HFFc6 (cell line): ENCODE measurements at places on chromosomes 2 and 18. TPM values are rescaled to one million over a fixed set of nuclear protein-coding genes. Genes with fewer than 3 reads are reported as not detected.

DNA sequence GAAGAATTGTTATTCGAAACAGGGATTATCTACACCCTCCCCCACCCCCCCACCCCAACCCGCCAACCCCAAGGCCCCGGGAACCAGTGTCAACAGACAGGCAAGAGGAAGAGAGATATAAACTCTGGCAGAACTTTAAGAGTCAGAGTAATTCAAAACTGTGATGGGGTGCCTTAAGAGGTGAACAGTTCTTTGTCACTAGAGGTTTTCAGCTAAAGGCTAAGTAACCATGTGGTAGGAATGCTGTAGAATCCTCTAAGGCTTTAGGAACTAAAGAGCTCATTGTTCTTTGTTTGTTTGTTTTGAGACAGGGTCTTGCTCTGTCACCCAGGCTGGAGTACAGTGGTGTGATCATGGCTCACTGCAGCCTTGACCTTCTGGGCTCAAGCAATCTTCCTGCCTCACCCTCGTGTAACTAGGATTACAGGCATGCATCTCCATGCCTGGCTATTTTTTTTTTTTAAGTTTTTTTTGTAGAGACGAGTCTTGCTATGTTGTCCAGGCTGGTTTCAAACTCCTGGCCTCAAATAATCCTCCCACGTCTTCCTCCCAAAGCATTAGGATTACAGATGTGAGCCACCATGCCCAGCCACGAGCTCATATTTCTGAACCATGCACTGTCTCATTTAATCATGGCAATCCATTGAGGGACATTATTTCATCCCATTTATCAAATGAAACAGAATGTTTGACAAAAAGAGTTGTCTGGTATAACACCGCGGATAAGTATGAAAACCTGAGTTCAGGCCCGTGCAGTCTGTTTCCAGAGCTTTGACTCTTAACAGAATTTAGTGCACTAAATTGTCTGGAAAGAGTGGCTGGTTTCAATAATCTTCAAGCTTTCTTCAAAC is 20.8 kb upstream of the TMEM17 start:
- peaks cover 21% of the 10 kb centered on the region for H3K4me1 ChIP-seq
- no peak for DNase-seq
- no peak overlapping the region for H3K27ac ChIP-seq
- no peaks in the 10 kb centered on the region for H3K36me3 ChIP-seq
- no peak overlapping the region for H3K4me3 ChIP-seq

- no peak overlapping the region for H3K4me3 ChIP-seq
- H3K27me3 ChIP-seq: peaks cover 7% of the 10 kb centered on the region
- peaks cover 5% of the 10 kb centered on the region for H3K36me3 ChIP-seq
- H3K27ac ChIP-seq: no peak overlapping the region
Measured at GRCh38 chr2:235421618-235422017, 72.2 kb upstream of the AGAP1 start.

MYOM1 gene
- total RNA-seq: 0.03 and 0.05 TPM in 2 replicates

GRCh38 chr2:20766798-20767644 is 55.9 kb downstream of the LDAH start:
- peaks cover 11% of the 10 kb centered on the region; the same call in 1 of the 2 replicates for H3K36me3 ChIP-seq
- H3K4me1 ChIP-seq: peaks cover 11% of the 10 kb centered on the region
- DNase-seq: no peak
- H3K4me3 ChIP-seq: no peak overlapping the region
- H3K27me3 ChIP-seq: no peaks in the 10 kb centered on the region; the same call in 1 of the 2 replicates
- H3K27ac ChIP-seq: no peak overlapping the region

GPR39 gene
- 1.7 to 2.7 TPM (median 2.2 TPM) in 3 replicates for total RNA-seq

ACP1 gene
- 80.1 to 93.1 TPM (median 84.9 TPM) in 3 replicates for total RNA-seq

ATIC gene
- 144 to 158 TPM (median 156 TPM) in 3 replicates for total RNA-seq

- H3K27me3 ChIP-seq: peaks cover 13% of the 10 kb centered on the region
- DNase-seq: no peak
- no peak overlapping the region for H3K4me3 ChIP-seq
- no peak overlapping the region for H3K27ac ChIP-seq
Measured at GRCh38 chr2:233075966-233076339, 15.8 kb downstream of the INPP5D start.

IMMT gene
- total RNA-seq: 82.0 to 93.4 TPM (median 92.7 TPM) in 3 replicates

GRCh38 chr2:27965841-27966240 is 75.3 kb downstream of the BABAM2 start:
- DNase-seq: no peak
- H3K36me3 ChIP-seq: peaks cover 42% of the 10 kb centered on the region
- H3K4me1 ChIP-seq: peaks cover 44% of the 10 kb centered on the region

- no peak overlapping the region for H3K27ac ChIP-seq
- no peaks in the 10 kb centered on the region for H3K27me3 ChIP-seq
- H3K36me3 ChIP-seq: no peaks in the 10 kb centered on the region; the same call in none of the 2 replicates
- H3K4me3 ChIP-seq: no peak overlapping the region
- no peak for DNase-seq
Measured at GRCh38 chr2:75679556-75679955, 31.2 kb downstream of the GCFC2 start.

NETO1 gene
- not detected in 3 replicates for total RNA-seq

POTEI gene
- total RNA-seq: not detected in 3 replicates

- DNase-seq: no peak
- peak overlapping the region; percentile 17; the same call in 1 of the 2 replicates for H3K27ac ChIP-seq
- H3K4me3 ChIP-seq: no peak overlapping the region
Measured at GRCh38 chr2:160362541-160362940, 131.1 kb downstream of the RBMS1 start.

- no peak for DNase-seq
- peaks cover 16% of the 10 kb centered on the region; the same call in 1 of the 2 replicates for H3K4me1 ChIP-seq
Measured at GRCh38 chr2:137963535-137964065, 673 bp upstream of the HNMT start.

DNA sequence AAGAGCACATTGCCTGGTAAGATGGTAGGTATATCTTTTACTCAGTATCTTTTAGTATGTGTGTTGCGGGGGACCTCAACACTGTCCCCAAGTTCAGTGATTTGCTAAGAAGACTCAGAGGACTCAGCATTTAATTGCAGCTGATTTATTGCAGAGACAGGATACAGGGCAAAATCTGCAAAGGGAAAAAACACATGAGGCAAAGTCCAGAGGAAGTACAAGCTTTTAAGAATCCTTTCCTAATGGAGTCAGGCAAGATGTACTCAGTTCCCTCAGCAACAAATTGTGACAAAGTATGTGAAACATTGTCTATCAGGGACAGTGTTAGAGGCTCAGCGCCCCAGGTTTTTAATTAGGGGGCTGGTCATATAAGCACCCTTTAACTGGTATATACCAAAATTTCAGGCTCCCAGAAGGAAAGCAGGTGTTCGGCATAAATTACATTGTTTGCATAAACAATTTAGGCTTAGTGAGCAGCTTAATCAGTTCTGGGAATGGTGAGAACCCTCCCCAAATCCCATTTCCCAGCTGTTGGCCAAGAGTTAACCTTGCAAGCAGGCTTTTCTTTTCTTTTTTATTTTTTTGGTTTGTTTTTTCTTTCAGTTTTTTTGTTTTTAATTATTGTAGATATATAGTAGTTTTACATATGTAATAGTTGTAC is 41.7 kb downstream of the RAB3GAP1 start:
- H3K36me3 ChIP-seq: peaks cover 42% of the 10 kb centered on the region
- H3K4me1 ChIP-seq: peaks cover 48% of the 10 kb centered on the region
- no peaks in the 10 kb centered on the region; the same call in 1 of the 2 replicates for H3K27me3 ChIP-seq
- no peak overlapping the region for H3K27ac ChIP-seq

GRCh38 chr18:75489493-75490190 is 62.1 kb upstream of the SMIM21 start:
- peaks cover 11% of the 10 kb centered on the region; the same call in 1 of the 2 replicates for H3K36me3 ChIP-seq
- peak; percentile 97 for DNase-seq
- H3K4me3 ChIP-seq: peak overlapping the region; percentile 73
- peaks cover 55% of the 10 kb centered on the region for H3K4me1 ChIP-seq

- no peak overlapping the region for H3K27ac ChIP-seq
- no peak overlapping the region for H3K4me3 ChIP-seq
- DNase-seq: no peak
- no peaks in the 10 kb centered on the region for H3K4me1 ChIP-seq
Measured at GRCh38 chr18:34999756-35000289, 41.4 kb upstream of the MAPRE2 start.

DNA sequence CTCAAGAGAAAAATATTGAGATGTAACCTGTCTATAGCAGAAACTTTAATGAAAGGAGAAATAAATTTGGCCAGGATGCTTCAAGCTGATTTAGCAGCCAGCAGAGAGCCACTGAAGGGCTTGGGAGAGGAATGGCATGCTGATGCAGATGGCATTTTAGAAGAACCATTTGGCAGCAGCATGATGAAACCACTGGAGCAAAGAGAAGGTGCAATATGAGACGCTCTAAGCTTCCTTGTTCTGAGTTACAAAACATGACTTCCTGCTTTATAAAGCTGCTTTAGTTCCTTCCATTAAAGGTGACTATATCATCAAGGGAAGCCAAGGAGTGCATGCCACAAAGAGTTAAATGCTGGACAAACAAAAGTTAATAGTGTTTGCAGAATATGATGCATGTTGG is 189.7 kb downstream of the PID1 start:
- no peaks in the 10 kb centered on the region for H3K27me3 ChIP-seq
- H3K27ac ChIP-seq: no peak overlapping the region
- no peak for DNase-seq

- peak overlapping the region; percentile 40 for H3K27ac ChIP-seq
- no peaks in the 10 kb centered on the region for H3K36me3 ChIP-seq
- H3K27me3 ChIP-seq: no peaks in the 10 kb centered on the region; the same call in 1 of the 2 replicates
Measured at GRCh38 chr2:28452534-28453081, 43.3 kb upstream of the PLB1 start.

DSC2 gene
- total RNA-seq: not detected in 2 replicates

LONRF2 gene
- not detected in 3 replicates for total RNA-seq

CFAP53 gene
- total RNA-seq: 0.12 TPM in 1 of 3 replicates, not detected in the others

DNA sequence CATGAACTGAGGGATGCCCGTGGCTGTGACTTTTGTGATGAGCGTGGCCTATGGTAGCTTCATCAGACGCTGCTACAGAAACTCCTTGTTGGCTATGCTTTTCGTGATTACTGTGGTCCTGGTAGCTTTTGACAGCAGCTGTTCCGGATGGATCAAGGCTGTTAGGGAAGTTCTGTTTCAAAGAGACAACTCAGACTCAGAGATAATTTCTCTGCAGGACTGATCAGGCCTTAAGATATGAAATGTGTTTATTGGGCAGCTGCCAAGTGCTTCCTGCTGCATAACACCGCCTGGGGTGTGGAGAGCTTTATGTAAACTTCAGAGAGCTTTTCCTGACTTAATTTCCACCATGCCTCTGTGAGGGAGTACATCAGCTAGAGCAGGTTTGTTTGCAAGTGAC is 243.8 kb downstream of the TSN start:
- peak; percentile 14 for DNase-seq
- H3K27ac ChIP-seq: no peak overlapping the region
- peaks cover 17% of the 10 kb centered on the region for H3K27me3 ChIP-seq

DNA sequence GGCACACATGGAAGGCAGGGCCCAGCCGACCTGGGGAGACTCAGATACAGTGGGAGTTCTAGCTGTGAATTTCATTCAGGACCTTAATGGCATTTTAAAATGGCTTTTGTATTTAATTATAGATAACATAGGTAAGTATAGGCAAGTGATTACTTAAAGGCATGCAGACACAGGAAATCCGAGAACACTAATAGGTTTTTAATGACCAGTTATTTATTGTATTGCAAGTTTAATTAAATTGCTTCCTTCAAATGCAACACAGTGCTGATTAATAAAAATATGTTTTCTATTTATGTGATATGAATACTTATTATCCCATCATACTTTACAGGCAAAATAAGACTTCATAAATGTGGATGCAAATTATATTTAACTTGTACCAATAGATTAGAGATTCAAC is 19.7 kb upstream of the SH3RF3 start:
- peaks cover 18% of the 10 kb centered on the region for H3K27me3 ChIP-seq
- DNase-seq: no peak
- no peaks in the 10 kb centered on the region; the same call in 1 of the 2 replicates for H3K36me3 ChIP-seq
- H3K4me1 ChIP-seq: peaks cover 5% of the 10 kb centered on the region; the same call in 1 of the 2 replicates
- no peak overlapping the region for H3K27ac ChIP-seq

- H3K27ac ChIP-seq: no peak overlapping the region
- no peak overlapping the region for H3K4me3 ChIP-seq
- H3K27me3 ChIP-seq: no peaks in the 10 kb centered on the region
- no peaks in the 10 kb centered on the region for H3K4me1 ChIP-seq
- no peaks in the 10 kb centered on the region; the same call in 1 of the 2 replicates for H3K36me3 ChIP-seq
Measured at GRCh38 chr2:49153252-49153651, 1.1 kb downstream of the FSHR start.

TAF4B gene
- total RNA-seq: 1.3 to 2.3 TPM (median 1.9 TPM) in 3 replicates

DNA sequence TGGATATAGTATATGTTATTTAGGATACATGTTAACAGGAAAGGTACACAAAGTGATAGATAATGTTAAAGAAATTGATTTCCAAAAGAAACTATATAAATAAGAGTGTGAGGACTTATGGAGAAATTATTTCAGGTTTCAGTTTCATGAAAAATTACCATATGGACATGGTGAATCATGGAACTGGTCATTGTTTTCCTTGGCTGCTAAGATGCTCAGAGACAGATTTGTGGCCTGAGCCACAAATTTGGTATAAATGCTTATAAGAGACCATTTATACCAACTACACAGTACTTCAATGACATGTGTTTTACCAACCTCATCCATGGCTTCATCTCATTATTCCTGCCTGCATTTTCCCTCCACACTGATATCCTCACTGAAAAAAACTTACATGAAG is 188.1 kb downstream of the FMNL2 start:
- H3K4me3 ChIP-seq: no peak overlapping the region
- peaks cover 12% of the 10 kb centered on the region for H3K36me3 ChIP-seq
- H3K27me3 ChIP-seq: no peaks in the 10 kb centered on the region
- peak; percentile 57 for DNase-seq
- H3K27ac ChIP-seq: peak overlapping the region; percentile 35

DNA sequence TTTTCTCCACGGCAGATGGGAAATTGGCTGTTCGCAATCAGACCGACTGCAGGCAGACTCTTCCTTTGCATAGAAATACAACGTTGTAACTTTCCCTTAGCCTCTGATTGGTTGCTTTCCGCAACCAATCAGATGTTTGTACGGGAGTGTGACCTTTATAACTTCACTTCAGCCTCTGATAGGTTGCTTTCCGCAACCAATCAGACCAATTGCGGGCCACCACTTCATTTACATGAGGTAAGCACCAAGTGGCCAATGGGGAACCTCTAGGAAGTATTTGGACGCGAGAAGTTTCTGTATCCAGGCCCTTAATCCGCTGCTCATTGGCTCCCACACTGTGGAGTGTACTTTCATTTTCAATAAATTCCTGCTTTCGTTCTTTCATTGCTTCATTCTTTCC is 19.1 kb downstream of the SLC25A12 start:
- no peak overlapping the region for H3K4me3 ChIP-seq
- H3K4me1 ChIP-seq: peaks cover 22% of the 10 kb centered on the region
- no peaks in the 10 kb centered on the region for H3K27me3 ChIP-seq
- peaks cover 25% of the 10 kb centered on the region for H3K36me3 ChIP-seq
- DNase-seq: no peak

DNA sequence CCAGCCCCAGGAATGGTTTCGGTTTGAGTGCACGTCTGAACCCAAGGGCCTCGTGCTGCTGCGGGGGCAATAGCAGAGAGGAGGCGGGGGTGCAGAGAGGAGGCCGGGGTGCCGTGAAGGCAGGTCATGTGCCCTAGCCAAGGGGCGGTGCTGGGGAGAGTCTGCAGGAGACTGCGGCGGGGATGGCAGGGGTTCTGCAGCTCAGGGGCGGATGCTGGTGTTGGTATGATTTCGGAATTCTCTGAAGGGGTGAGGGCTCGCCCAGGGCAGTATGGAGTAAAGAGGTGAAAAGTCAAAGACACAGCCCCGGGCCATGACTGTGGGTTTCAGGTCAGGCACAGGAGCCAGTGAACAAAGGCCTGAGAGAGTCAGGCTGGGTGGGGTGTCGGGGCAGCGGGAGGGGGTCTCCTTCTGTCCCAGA is 186.5 kb upstream of the HDAC4 start:
- peaks cover 8% of the 10 kb centered on the region for H3K27me3 ChIP-seq
- H3K4me3 ChIP-seq: no peak overlapping the region
- H3K4me1 ChIP-seq: no peaks in the 10 kb centered on the region
- DNase-seq: no peak
- peaks cover 17% of the 10 kb centered on the region for H3K36me3 ChIP-seq

GRCh38 chr2:176834226-176834625 is 378.4 kb upstream of the HNRNPA3 start:
- no peak for DNase-seq
- H3K27ac ChIP-seq: no peak overlapping the region
- no peak overlapping the region for H3K4me3 ChIP-seq
- H3K27me3 ChIP-seq: peaks cover 2% of the 10 kb centered on the region; the same call in 1 of the 2 replicates
- H3K36me3 ChIP-seq: no peaks in the 10 kb centered on the region
